Left renal pelvis (tissue), 4 donors: ENCODE measurements at places on chromosomes 3 and 15.

DNA sequence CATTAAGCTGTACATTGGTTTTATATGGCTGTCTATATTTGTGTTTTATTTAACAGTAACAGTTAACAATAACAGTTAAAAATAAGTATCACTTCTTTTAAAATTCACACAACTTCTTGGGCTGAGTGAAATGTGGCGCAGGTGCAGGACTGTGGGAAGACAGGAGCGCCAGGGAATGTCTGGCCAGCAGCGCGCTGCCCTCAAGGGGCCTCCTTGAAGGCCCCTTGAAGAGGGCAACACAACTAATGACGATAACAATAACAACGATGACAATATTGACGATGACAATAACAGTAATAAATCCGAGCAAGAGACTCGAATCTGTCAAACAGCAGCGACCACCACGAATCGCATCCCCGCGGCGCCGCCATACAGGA lies 411 bp upstream of the PPP2R3A start:
- peak; percentile 46 for DNase-seq

DNA sequence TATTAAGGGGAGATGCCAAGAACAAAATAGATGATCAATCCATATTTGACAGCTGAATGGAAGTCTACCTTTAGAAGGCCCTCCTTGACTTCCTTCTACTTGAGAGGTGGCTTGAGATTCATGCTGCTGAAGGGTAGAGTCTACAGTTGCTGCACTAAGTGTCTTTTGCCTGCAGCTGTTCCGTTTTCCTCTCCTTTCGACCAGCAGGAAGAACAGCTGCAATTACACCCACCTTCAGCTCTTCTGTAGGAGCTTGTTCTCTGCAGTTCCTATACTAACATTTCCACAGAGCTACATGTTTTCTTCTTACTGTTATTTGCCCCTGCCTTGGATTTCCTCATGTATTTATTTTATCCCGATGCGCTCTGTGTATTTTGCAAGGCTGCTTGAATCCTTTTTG lies 79.1 kb downstream of the ARRDC4 start:
- DNase-seq = no peak

DNA sequence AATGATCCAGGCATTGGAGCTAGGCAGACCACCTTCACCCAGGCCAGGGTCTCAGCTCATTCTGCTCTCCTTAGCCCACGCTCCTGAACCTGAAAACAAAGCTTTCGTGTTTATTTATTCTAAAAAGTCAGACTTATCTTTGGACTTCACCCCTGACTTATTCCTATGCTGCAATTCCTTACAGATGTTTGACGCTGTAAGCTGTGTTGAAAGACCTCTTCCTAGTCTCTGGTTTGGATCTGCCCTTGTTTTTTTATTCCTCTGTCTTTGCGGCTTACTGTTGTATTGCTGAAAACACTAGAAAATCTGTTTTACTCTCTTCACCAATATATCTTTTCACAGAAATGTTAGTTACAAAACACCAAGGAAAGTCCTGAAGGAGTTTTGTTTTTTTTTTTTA lies 40.5 kb upstream of the LDHAL6B start:
- DNase-seq = no peak

DNA sequence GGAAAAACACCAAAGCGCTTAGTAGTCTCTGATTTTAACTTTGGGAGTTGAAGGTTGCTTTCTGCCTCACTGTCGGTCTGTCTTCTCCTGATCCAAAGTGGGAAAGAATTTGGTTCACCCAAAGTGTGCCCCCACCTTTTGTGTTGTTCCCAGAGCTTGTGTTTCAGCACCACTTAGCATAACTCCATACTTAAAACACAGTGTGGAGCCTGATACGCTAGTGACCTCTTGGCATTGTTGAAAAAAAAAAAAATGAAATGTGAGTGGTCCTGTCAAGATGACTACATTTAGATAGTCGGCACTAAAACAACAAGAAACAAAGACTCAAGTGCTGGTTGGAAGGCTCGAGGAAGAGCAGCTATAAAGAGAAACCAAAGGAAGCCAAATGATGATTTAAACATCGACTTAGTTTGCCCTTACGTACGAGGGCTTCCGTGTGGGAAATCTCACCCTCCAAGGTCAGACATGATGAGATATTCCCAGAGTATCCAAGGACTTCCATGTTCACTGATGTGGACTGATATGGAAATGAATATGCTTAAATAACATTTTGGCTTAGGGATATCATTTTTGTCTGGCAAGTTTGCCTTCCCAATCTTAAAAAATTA lies 178.8 kb downstream of the MEIS2 start:
- DNase-seq = no peak

DNA sequence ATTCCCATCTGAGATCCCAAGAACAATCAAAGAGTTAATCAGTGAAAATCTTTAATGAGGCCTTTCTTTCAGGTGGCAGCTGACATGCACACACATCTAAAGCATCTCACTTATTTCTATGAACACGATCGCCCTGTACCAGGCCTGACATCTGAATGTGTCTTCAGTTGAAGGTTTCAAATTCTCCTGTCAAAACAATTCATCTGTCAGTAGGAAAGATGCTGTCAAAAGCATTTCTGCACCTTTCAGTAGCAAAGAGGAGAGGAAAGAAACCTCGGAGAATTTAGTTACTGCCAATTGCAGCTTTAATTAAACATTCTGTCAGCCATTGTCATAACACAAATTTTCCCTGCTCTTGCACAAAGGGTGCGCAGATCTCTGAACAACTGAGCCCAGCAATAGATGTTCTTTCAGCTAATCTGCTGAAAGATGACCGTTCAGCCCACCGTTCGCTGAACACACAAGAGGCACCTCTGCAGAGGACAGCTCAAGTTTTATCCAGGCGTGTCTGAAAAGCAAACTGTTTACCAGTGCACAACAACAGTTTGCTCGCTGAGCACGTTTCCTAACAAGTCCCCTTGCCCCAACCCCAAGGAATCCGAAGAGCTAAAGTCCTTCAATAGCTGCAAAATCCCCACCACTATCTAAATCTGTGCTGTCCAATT lies 34.1 kb downstream of the LRIG1 start:
- DNase-seq = no peak

GRCh38 chr3:4841225-4841624 lies 138.0 kb upstream of the BHLHE40 start:
- DNase-seq = no peak

DNA sequence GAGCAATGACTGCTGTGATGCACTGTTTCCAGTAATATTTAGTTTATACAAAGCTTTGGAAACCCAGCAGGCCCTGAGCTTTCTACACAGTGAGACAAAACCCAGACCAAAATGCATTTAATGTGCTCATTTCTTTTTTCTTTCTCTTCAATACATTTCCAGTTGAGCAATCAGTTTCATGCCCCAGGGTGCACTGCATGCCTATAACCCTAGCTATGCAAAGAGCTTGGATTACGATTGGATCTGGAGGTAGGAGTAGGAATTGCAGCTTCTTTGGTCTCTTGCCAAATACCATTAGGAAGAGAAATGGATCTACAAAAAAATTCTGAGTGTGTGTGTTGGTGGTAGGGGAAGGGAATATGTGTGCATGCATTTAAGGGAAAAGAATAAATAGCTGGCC lies 1001.4 kb downstream of the SQOR start:
- DNase-seq = no peak

DNA sequence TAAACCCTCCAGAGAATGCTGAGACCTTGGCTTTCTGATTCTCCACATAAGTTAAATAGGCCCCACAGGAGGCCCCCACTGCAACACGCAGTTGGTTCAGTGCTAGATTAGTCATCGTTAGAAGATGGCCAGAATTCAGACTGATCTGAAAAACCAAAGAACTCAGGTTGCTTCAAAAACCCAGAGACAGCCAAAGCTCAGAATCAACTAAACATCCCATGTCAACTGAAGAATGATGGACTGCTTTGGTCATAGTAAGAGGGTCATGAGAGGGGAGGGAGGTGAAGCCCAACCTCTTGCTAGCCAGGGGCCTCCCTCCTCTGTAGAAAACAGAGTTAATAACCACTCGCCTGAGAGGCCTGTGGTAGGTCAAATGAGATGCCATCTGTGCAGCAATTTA lies 93.1 kb downstream of the AKAP13 start:
- no peak for DNase-seq

GRCh38 chr3:83226751-83227150 lies 1465.3 kb upstream of the GBE1 start:
- DNase-seq = no peak

- DNase-seq = no peak
Observed at GRCh38 chr3:188415196-188415595, 261.2 kb downstream of the LPP start.
